ENCODE measurements at places on chromosomes 12 and 14. TPM values are rescaled to one million over a fixed set of nuclear protein-coding genes. Genes with fewer than 3 reads are reported as not detected.

DNA sequence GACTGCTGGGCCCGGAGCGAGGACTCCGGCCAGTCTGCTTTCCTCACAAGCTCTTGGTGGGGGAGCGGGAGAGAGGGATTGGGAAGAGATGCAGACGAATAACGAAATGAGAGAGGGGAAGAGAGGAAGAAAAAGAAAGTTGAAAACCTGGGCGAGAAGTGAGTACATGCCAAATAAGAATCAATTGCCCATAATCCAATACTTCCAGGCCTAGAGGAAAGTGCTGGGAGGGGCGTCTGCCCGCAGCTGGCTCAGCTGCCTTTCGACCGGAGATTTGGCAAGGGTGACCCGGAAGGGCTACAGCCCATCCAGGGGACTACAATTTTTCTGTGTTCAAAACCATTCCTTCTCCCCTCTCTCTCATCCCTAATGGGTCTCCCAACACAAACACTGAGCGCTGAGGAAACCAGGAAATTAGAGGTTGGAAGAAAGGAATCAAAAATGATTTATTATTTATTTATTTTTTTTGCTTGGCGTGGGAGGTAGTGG, 4.9 kb downstream of the NKX2-1 start:
- no peaks in the 10 kb centered on the region for H3K36me3 ChIP-seq
- no peak for DNase-seq
- peak overlapping the region; percentile 91 for H3K27ac ChIP-seq
- peak overlapping the region; percentile 52 for H3K4me3 ChIP-seq

DNA sequence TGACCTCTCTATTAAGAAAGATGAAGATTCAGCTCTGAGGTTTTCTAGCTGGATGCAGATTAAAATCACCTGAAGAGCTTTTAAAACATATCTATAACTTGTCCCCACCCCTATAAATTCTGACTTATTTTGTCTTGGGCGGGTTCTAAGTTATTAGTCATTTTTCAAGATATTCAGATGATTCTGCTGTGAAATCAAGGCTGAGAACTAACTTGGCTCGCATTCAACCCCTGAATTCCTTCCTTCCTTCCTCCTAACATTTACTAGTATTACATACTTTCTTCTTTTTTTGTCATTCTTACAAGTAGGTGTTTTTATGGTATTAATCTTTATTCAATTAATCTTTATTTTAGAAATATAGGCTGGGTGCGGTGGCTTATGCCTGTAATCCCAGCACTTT, 55.4 kb downstream of the SSPN start:
- no peaks in the 10 kb centered on the region for H3K4me1 ChIP-seq
- H3K4me3 ChIP-seq, result no peak overlapping the region
- DNase-seq, result no peak
- H3K27ac ChIP-seq, result no peak overlapping the region
- H3K36me3 ChIP-seq, result no peaks in the 10 kb centered on the region

DNA sequence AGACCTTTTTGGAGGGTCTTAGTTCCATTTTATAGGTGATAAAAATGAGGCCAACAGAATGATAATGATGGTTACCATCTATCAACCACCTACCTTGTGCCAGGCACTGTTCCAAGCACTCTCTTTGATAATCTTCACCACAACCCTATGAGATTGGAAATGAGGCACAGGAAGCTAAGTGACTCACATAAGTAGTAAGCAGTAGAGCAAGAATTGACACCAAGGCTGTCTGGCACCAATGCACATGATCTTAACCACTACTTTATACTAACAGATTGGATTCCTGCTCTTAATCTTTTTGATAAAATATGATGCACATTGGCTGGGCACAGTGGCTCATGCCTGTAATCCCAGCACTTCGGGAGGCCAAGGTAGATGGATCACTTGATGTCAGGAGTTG, 91.4 kb downstream of the DRAM1 start:
- no peaks in the 10 kb centered on the region for H3K36me3 ChIP-seq
- no peaks in the 10 kb centered on the region for H3K4me1 ChIP-seq
- no peak overlapping the region for H3K27ac ChIP-seq
- no peak for DNase-seq

GRCh38 chr14:39145266-39145966, 24.7 kb downstream of the TRAPPC6B start:
- H3K4me3 ChIP-seq, result no peak overlapping the region
- H3K27me3 ChIP-seq, result no peaks in the 10 kb centered on the region
- DNase-seq, result no peak
- H3K4me1 ChIP-seq, result no peaks in the 10 kb centered on the region
- H3K27ac ChIP-seq, result no peak overlapping the region

- DNase-seq, result no peak
- H3K27ac ChIP-seq, result no peak overlapping the region
- no peak overlapping the region for H3K4me3 ChIP-seq
- H3K36me3 ChIP-seq, result no peaks in the 10 kb centered on the region
- H3K4me1 ChIP-seq, result peaks cover 21% of the 10 kb centered on the region
- peaks cover 99% of the 10 kb centered on the region for H3K27me3 ChIP-seq
These were observed 873 bp upstream of the GSC start for GRCh38 chr14:94770815-94771157.

- H3K36me3 ChIP-seq, result no peaks in the 10 kb centered on the region
- no peak overlapping the region for H3K27ac ChIP-seq
- H3K4me3 ChIP-seq, result no peak overlapping the region
- H3K4me1 ChIP-seq, result no peaks in the 10 kb centered on the region
These were observed 23.3 kb upstream of the SLC15A5 start for GRCh38 chr12:16300736-16301135.

GRCh38 chr12:116453631-116454030, 105.5 kb upstream of the MAP1LC3B2 start:
- no peaks in the 10 kb centered on the region for H3K27me3 ChIP-seq
- H3K36me3 ChIP-seq, result no peaks in the 10 kb centered on the region
- H3K27ac ChIP-seq, result no peak overlapping the region
- peaks cover 16% of the 10 kb centered on the region for H3K4me1 ChIP-seq
- no peak for DNase-seq

GRCh38 chr12:89833337-89834252, 125.0 kb upstream of the ATP2B1 start:
- H3K36me3 ChIP-seq, result no peaks in the 10 kb centered on the region
- no peaks in the 10 kb centered on the region for H3K27me3 ChIP-seq
- DNase-seq, result no peak
- H3K4me1 ChIP-seq, result no peaks in the 10 kb centered on the region
- H3K27ac ChIP-seq, result no peak overlapping the region

DNA sequence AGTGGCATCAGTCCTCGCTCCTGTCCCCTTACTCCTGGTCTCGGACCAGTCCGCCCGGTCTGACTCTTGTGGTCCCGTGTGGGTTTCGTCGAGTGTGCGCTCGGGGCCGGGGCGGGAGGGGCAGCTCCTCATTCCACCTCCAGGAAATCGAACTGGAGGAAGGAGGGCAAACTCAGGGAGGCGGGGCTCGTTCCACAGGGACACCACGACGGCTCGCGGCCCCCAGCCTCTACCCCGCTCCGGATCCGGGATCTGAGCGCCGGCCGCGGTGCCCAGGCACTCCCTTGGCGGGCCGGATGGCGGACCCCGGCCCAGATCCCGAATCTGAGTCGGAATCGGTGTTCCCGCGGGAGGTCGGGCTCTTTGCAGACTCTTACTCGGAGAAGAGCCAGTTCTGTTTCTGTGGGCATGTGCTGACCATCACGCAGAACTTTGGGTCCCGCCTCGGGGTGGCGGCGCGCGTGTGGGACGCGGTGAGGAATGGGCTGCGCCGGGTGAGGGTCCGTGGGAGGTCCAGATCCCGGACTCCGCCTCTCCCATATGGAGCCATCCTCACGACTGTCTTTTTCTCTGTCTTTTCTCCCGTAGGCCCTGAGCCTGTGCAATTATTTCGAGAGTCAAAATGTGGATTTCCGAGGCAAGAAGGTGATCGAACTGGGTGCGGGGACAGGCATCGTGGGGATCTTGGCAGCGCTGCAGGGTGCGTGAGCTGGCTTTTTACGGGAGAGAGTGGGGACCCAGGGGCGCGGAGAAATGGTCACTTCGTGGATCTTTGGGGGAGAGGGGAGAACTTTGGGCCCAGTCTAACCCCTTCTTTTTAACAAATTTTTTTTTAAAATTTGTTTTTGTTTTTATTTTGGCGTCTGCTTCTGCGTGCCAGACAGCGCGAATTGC, at the start of gene EEF1AKMT3:
EEF1AKMT3 (plus strand) TSS at position 186 of the 894 bp plus-strand sequence; CDS start at position 297, 111 bp downstream.
- H3K4me1 ChIP-seq, result peaks cover 18% of the 10 kb centered on the region
- H3K36me3 ChIP-seq, result peaks cover 24% of the 10 kb centered on the region
- H3K27ac ChIP-seq, result peak within 1 kb of the TSS; percentile 92
- H3K4me3 ChIP-seq, result peak within 1 kb of the TSS; percentile 78
- H3K27me3 ChIP-seq, result no peaks in the 10 kb centered on the region
- DNase-seq, result peak; percentile 85

GRCh38 chr12:28794211-28794610, 354.9 kb upstream of the FAR2 start:
- no peaks in the 10 kb centered on the region for H3K4me1 ChIP-seq
- H3K36me3 ChIP-seq, result no peaks in the 10 kb centered on the region
- H3K27me3 ChIP-seq, result no peaks in the 10 kb centered on the region
- no peak for DNase-seq
- no peak overlapping the region for H3K27ac ChIP-seq

DNA sequence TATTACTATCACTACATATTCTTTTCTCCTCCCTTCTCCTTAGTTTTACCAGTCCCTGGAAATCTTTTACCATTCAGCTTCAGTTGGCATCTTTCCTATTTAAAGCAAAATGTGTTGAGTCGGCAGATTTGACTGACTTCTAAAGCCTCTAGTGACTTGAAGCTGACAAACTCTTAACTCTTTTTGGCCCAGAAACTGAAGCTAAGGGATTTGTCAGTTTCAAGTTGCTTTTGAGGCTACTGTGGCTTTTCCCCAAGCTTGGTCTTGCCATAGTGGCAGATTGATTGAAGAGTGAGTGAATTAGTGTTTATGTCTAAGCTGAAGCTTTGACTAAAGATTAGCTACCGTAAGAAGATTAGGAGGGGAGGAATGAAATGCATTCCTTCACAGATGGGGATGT, 104.0 kb downstream of the ETNK1 start:
- H3K27me3 ChIP-seq, result no peaks in the 10 kb centered on the region
- peaks cover 11% of the 10 kb centered on the region for H3K4me1 ChIP-seq
- no peak overlapping the region for H3K27ac ChIP-seq
- no peak for DNase-seq
- H3K36me3 ChIP-seq, result no peaks in the 10 kb centered on the region
- H3K4me3 ChIP-seq, result no peak overlapping the region

DNA sequence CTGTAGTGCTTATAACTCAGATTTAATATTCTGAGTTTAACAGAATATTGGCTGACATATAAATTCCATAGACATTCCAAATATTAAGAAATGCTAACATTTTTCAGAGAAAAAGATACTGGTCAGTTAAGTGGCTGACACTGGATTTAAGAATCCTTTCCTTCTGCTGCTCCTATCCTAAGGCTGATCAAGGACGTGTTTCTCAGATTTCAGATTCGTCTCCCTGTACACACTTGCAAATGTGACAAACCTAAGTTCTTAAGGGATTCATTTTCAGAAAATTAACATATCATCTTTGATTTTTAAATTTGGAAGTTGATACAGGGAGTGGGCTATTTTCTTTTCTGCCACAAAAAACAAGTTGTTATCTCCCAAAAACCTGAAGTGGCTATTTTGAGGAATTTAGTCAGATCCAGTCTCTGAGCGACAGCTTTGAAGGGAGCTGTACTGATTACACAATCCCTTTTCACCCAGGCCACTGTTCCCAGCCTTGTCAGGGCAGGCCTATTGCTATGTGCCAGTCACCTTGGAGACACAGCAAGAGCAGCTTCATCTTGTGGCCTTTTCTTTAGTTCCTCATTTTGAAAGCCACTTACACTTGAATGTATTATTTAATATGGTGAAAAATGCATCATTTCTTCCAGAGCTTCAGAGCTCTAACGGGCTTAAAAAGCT, 370.6 kb downstream of the KCNH5 start:
- H3K4me3 ChIP-seq, result no peak overlapping the region
- H3K27me3 ChIP-seq, result no peaks in the 10 kb centered on the region
- no peaks in the 10 kb centered on the region for H3K4me1 ChIP-seq
- H3K36me3 ChIP-seq, result no peaks in the 10 kb centered on the region
- H3K27ac ChIP-seq, result no peak overlapping the region

DNA sequence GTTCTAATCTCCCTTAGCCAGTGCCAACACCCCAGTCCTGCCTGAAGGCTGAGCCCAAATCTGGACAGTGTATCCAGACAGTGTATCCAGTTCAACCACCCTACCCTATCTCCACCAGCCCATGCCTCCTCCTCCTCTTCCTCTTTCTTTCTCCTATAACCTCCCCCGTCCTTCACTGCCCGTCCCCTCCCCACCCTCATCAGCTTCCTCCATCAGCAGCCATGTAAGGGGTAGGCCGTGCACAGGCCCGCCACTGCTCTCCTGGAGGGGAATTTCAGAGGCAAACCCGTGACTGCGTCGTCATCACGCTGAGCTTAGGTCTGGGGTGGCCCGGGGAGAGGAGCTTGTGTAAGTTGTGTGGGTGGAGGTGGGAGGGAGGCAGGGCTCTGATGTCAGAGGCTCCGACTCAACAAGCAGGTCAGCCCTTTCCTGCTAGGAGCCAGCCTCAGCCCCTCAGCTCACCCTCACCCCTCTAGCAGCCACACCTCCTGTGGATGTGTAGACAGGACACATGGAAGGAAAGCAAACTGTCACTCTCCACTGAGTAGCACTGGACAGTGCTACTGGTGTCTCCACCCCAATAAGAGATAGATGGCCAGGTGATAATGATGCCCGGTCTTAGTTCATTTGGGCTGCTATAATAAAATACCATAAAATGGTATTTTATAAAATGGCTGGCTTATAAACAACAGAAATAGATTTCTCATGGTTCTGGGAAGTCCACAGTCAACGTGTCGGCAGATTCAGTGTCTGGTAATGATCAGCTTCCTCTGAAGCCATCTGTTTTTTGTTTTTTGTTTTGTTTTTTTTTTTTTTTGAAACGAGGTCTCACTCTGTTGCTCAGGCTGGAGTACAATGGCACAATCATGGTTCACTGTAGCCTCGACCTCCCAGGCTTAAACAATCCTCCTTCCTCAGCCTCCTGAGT, 50.5 kb downstream of the IRF2BPL start:
- no peaks in the 10 kb centered on the region for H3K27me3 ChIP-seq
- peak overlapping the region; percentile 21 for H3K27ac ChIP-seq
- no peak overlapping the region for H3K4me3 ChIP-seq
- peaks cover 4% of the 10 kb centered on the region for H3K4me1 ChIP-seq
- H3K36me3 ChIP-seq, result no peaks in the 10 kb centered on the region

Gene SLC17A8
- 0.14 TPM for total RNA-seq

Gene C14orf132
- 63.1 TPM for total RNA-seq

Gene TAS2R46
- total RNA-seq, result 1.3 TPM

Gene PZP
- 0.67 TPM for total RNA-seq

Gene ADAMTS20
- total RNA-seq, result not detected

Gene KRT6C
- not detected for total RNA-seq

Measured in upper lobe of right lung (tissue), 1 donor.